Stimulated activated CD8-positive, alpha-beta memory T cell treated with anti-CD3 and anti-CD28 coated beads, Interleukin-2, amount 100 ng/mL, for 1 hour (primary cell): ENCODE measurements at places on chromosomes 6 and 20.

DNA sequence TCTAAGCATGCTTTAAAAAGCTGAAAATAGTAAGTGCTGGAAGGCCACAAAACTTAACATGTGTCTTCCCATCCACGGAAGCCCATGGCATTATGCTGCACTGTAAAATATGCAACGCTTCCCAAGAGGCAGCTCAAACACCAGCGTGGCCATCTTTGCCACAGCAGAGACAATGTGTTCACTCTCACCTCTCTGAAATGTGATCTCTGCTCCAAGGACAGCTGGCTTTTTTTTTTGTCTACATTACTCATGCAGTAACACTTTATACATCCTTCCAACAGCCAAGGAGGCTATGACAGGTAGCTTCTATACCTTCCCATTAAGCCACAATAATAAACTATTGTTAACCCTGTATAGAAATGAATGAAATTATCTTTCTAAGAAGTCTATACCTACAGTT, 49.2 kb downstream of the BLOC1S5 start:
- no peak for DNase-seq

- DNase-seq: no peak
Observed at GRCh38 chr6:44094403-44095242, 32.6 kb downstream of the MRPL14 start.

DNA sequence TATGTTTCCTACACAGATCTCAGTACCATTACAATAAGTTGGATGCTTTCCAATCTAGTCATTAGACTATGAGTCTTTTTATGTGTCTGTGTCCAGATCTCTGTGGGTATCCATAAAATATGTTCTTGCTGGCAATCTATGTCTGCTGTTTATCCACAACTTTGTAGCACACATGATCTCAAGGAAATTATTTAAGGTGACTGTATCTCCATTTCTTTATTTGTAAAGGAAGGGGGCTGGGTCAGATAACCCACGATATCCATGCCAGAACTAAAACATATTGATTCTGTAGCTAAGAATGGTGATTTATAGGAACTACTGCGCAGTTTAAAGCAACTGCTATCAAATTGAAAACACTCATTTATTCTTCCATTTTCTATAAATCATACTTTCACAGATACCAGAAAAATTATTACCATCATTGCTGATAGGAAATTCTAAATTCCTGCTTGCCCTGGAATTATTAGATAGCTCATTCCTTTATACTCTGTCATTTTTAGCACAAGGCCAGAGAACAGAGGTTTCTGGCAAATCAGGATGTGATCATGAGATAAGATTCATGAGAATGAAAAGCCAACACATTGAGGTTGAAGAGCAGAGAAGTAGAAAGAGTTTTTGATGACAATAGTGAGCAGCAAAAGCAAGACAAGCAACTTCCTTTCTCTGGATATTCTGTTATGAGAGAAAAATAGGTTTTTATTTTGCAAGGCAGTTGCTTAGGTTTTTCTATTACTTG, 851.4 kb upstream of the CITED2 start:
- DNase-seq: no peak

- no peak for DNase-seq
Observed at GRCh38 chr6:45116714-45117410, 211.3 kb upstream of the RUNX2 start.

- DNase-seq: no peak
Observed at GRCh38 chr6:73548458-73549446, 27.9 kb upstream of the EEF1A1 start.

GRCh38 chr6:157763129-157763903, 59.7 kb upstream of the SNX9 start:
- no peak for DNase-seq

DNA sequence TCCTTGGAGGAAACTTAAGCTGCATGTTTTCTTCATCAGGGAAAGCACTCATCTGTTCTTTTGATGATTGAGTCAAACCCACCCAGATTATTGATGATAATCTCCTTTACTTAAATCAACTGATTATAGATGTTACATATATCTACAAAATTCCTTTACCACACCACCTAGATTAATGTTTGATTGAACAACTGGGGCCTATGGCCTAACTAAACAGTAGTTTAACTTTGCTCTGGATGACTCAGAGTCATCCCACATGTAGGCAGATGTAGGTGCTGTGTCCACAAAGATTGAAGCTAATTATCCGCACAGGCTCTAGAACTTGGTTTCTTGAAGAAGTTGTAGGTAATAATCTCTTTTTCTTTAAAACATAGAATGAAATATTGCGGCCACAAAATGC, 42.2 kb downstream of the PKIB start:
- no peak for DNase-seq

- DNase-seq: no peak
Observed at GRCh38 chr6:112202639-112203341, 51.6 kb downstream of the LAMA4 start.

- DNase-seq: no peak
Observed at GRCh38 chr6:17086469-17086868, 15.4 kb upstream of the STMND1 start.

DNA sequence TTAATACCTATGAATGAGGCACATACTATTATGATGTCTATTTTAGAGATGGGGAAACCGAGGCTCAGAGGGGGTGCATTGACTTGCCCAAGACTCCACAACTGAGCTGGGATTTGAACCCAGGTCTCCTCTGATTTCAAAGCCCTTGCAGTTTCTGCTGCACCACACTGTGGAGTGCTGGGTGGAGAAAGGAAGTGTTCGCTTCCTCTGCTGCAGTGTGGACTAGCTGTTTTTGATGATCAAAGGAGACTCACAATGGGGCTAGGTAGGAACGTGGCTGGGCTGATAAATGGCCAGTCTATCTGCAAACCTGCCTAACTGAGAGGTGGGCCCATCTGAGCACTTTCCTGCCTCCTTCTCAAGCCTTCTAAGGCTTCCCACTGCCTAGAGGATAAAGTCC, 87.2 kb downstream of the CD40 start:
- DNase-seq: no peak

DNA sequence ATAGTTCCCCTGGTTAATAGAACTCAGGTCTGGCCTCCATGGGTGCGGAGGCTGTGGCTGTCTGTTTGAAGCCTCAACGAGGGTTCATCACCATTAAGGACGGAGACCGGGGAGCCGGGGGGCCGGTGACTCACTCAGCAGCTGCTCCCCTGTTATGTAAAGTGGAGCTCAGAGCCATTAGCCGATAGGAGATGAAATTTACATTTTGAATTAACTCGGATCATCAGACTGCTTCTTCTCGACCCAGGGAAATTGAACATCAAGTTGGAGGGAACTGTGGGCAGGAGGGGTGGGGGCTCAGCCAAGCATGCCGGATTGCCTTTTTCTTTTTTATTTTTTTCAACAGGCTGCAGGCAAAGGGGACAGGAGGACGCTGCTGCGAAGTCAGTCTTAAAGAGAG, 12.3 kb downstream of the PCK1 start:
- DNase-seq: no peak

DNA sequence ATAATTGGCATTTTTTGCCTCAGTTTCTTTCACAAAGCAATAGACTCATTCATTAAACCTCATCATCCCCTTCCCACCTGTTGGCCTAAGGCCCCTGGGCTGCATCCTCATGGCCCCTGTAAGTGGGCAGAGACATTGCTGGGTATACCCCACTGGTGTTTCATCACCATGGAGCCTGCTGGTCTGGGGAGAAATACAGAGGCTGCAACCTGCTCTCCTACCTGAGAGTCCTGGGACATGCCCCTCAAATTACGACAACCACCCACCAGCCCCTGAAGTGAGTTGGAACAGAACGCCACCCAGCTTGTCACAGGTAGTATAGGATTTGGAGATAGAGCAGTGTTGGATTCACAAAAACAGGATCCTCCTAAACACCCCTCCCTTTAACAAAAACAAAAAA, 190.8 kb downstream of the ANKRD60 start:
- DNase-seq: no peak

GRCh38 chr6:87277123-87277522, 45.3 kb upstream of the SMIM8 start:
- DNase-seq: no peak

GRCh38 chr6:170075659-170076223, 215.1 kb downstream of the DLL1 start:
- DNase-seq: no peak

DNA sequence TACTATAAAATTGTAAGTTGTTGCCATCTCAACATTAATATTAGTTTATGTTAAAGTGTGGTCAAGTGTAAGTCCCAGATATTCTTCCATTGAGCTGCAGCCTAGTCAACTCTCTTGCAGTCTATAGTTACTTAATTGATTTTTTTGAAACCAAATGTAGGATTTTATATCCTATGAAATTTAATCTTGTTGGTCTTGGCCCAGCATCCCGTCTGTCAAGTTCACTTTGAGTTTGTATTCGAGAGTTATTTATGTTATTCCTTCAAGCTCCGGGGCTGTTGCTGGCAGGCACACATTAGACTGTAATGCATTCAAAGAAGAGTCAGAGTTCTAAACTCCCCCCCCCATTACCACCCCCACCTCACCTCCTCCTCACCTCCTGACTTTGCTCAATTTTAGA, 71.0 kb upstream of the SPACA1 start:
- DNase-seq: no peak

DNA sequence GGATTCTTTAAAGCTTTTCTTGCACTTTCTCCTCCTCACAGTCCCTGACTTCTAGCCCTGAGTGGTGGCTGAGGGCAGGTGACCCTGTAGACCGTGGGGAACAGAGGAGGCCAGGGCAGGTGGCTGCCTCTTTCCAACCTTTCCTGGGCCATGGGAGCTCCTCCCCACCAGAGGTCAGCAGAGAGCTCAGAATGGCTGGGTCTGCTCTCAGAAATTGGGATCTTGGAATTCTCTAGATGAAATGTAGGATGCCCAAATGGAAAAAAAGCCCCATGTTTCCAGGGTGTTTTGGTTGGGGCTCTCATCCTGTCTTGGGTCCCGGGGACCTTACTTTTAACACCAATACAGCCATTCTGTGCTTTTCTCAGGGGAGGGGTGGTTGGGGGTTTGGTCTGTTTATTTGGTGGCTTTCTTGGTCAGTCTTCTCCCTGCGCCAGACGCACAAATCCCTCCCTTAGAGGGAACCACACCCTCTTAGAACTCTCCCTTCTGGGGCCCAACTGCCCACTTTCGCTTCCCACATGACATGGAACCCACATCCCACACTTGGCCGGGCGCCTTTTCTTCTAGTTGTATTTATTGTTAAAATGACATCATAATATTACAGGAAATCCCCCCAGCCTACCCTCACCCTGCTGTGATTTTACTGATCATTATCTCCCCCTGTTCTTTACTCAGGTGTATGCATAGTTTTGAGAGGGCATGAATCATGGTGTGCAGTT, 17.9 kb downstream of the GNAS start:
- DNase-seq: peak; percentile 33

DNA sequence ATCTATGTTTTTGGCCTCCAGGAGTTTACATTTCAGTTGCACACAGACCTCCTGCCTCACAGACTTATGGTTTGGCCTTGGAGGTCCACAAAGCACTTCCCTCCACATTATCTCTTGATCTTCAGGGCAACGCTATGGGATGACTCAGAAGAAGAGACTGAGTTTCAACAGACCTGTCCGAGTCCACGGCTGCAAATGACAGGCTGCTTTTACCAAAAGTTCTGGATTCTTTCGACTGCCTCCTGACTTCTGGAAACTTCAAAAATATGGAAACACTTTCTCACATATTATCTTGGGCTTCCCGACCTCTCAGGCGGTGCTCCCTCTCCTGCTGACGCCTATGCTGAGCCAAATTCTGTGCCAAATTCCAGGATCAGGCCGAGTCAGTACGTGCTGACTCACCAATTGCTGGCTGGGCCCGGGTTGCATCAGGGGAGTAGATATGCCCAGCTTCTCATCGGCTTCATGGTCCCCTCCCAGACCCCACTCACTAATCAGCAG, 190.2 kb downstream of the BMP7 start:
- DNase-seq: no peak
